HCT116 (cell line): ENCODE measurements at places on chromosomes 4 and X.

GRCh38 chrX:56762707-56763555, 33.9 kb downstream of the NBDY start:
- no peaks in the 10 kb centered on the region for H3K27me3 ChIP-seq
- no peak for DNase-seq
- H3K36me3 ChIP-seq = no peaks in the 10 kb centered on the region

DNA sequence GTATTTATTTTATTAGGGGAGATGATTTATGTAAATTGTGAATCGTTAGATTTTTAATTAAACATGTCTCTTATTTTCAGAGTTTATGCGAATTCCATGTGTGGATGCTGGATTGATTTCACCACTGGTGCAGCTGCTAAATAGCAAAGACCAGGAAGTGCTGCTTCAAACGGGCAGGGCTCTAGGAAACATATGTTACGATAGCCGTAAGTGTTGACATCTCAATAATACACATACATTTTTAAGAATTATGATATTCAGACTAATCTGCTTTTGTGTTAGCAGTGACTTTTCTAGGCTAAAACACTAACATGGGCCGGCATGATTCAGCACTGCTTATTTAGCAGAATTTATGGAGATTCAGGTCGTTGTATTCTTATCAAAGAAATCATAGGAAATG, 91.2 kb downstream of the RAP1GDS1 start:
- H3K4me1 ChIP-seq = no peaks in the 10 kb centered on the region
- H3K4me3 ChIP-seq = no peak overlapping the region
- H3K27ac ChIP-seq = no peak overlapping the region
- no peaks in the 10 kb centered on the region for H3K36me3 ChIP-seq

DNA sequence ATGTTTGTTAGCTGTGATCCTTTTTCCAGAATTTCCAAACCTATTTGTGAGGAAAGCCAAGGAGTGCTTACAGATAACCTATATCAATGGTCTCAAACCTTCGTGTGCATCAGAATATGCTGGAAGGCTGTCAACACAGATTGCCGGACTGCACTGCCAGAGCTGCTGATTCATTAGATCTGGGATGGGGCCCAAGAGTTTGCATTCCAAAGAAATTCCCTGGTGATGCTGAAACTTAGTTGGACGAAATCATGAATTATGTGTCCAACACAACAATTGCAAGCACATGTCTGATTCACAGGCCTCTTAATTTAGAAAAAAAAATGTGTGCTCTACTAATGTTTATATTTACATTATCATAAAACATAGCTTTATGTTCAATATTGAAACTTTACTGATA, 544.0 kb upstream of the AMOT start:
- no peak overlapping the region for H3K4me3 ChIP-seq
- no peak for DNase-seq
- no peaks in the 10 kb centered on the region for H3K27me3 ChIP-seq
- no peak overlapping the region for H3K27ac ChIP-seq

DNA sequence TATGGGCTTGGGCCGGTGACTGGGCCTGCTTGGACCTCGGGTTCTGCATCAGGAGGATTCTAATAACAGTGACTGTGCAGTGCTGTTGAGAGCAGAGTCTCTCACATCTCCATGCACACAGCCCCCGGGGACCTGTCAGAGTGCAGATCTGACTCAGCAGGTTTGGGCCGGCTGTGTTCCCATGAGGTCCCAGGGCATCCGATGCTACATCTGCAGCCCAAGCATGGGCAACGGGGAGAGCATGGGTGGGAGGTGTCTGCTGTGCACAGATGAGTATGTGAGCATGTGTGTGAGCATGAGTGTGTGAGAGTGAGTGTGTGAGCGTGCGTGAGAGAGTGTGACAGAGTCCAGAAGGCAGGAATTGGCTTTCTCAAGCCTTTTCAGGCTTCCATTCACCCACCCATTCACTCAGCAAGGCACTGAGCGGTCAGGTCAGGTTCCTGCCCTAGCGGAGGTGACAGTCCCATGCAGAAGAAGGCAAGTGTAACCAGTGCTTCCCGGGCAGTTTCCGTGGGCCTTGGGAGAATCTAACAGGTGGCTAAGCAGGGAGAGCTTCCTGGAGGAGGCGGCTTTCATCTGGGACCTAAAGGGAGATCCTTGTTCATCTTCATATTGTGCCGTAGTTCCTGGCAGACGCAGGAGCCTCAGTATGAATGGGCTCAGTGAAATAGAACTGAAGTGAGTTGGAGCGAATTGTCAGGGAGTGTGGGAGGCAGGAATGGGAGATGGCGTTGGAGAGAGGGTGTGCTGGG, 62.6 kb downstream of the SORCS2 start:
- H3K27ac ChIP-seq = no peak overlapping the region
- H3K4me3 ChIP-seq = no peak overlapping the region
- no peak for DNase-seq
- no peaks in the 10 kb centered on the region for H3K36me3 ChIP-seq
- no peaks in the 10 kb centered on the region for H3K27me3 ChIP-seq

DNA sequence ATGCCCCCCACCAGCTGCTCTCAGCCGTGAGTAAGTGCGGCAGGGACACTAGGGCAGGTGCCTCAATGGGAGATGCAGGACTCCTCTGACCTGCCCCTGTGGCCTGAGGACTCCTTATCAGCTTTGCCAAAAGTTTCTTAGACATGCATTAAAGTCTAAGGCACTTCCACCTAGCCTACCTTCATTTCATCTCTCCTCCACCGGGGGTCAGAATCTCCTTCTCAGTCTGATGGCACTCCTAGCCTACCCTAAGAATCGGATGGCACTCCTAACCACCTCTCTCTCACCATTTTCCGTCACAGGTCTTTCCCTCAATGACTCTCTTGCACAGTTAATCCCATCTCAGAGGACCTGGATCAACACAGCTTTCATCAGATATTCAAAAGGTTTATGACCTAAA, 85.9 kb downstream of the OTC start:
- no peak overlapping the region for H3K27ac ChIP-seq
- no peaks in the 10 kb centered on the region for H3K36me3 ChIP-seq
- no peaks in the 10 kb centered on the region for H3K27me3 ChIP-seq
- DNase-seq = no peak
- H3K4me1 ChIP-seq = no peaks in the 10 kb centered on the region
- H3K4me3 ChIP-seq = no peak overlapping the region
